Pons (tissue), 1 donor: ENCODE measurements at places on chromosomes 11 and 22.

GRCh38 chr11:74330075-74330858, 18.8 kb upstream of the P4HA3 start:
- DNase-seq: no peak

DNA sequence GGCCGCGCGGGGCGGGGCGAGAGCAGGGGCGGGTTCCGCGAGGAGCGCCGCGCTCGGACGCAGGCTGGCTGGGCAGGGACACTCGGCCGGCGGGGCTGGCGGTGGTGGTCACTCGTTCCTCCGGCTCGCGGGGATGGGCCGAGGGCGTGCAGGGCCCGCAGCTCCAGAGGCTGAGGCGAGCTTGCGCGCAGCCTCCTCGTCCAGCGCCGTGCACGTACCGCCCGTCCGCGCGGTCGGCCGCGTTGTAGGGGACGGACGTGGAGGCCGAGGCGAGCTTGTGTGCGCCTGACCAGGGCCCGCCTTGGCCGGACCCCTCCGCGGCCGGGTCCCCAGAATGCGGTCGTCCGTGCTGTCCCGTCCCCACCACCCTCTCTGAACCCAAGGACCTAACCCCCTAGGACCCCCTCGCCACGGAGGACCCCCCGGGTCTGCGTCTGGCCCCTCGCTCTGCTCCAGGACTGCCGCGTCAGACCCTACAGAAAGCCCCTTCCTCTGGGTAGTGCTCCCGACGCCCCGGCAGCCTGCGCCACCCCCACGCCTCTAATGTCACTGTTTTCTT, 569 bp upstream of the YPEL1 start:
- no peak for DNase-seq

GRCh38 chr11:117843666-117844484, 19.3 kb upstream of the FXYD2 start:
- peak; percentile 61 for DNase-seq

DNA sequence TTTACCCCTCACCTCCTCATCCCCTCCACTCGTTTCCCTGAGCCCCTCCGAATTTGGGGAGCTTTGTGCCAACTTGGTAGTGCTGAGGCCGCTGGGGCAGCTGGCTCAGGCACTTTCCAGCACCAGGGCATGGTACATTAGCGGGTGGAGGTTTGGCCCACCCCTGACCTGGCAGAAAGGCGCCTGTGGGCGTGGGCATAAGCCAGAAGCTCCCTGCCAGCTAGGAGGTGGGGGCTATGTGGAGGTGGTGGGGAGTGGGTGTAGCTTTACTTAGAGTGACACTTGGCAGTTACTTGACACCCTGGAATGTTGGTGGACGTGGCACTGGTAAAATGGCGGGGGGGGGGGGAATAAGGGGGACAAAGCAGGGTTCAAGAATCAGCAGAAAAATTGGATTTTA, 10.3 kb upstream of the IGF2 start:
- DNase-seq: no peak

DNA sequence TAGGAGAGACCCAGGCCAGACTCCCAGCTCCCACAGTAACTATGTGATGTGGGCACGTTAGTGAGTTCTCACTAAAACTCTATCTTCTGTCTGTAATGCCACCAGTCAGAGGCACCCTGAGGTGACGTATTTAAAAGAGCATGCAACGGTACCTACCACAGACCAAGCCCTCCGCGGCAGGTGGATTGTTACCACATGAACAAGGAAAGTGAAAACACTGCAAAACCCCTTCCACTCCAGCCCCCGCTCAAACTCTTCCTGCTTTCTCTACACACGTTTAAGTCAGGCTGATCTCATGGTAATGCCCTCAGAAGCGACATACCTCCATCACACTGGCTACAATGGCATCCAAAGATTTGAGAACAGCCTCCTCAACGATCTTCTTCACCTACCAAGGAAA, 36.7 kb downstream of the SERPIND1 start:
- no peak for DNase-seq

GRCh38 chr11:3087821-3088800, 30.9 kb upstream of the CARS1 start:
- no peak for DNase-seq

DNA sequence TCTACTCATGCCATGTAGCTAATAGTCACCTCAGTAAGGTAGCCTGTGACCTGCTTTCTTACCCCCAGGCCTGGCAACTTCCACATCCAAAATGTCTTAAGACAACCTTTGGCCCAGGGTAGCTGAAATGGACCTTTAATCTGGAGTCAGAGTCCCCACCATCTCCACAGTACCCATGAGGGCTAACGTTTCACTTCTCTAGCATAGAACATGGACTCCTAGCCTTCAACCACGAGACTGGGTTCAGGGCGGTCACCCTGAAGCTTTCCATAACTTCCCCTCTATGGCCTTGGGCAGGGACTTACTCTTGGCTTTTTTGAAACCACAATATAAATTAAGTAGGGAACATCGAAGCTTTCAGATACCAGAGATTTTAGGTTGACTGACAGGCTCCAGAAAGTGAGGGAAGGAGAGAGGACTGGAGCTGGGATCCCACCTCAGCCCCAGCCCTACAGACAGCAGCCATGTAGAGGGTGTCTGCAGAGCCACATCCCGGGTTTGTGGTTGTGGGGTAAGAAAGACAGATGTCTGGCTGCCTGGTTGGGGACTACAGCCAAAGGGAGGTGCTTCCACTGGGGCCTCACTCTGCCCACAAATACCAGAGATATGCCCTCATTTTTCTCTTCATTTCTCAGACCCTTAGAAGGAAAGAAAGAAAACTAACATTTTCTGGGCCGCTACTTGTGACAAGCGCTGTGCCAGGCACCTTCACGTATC, 2.6 kb downstream of the TBC1D10A start:
- DNase-seq: no peak

DNA sequence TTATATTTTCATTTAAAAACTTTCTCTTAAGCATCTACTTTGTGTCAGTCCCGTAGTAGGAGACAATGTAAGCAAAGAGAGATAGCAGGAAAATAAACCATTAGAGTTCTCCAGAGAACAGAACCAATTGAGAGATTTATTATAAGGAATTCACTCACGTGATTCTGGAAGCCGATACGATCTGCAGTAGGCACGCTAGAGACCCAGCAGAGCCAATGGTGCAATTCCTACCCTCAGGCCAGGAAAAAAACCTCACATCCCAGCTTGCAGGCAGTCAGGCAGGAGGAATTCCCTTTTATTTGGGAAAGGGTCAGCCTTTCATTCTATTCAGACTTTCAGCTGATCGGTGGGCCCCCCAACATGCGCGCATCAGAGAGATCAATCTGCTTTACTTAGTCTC, 7.3 kb upstream of the PLEKHA7 start:
- DNase-seq: no peak

- no peak for DNase-seq
Measured at GRCh38 chr11:83725728-83726127, 439.6 kb upstream of the CCDC90B start.

DNA sequence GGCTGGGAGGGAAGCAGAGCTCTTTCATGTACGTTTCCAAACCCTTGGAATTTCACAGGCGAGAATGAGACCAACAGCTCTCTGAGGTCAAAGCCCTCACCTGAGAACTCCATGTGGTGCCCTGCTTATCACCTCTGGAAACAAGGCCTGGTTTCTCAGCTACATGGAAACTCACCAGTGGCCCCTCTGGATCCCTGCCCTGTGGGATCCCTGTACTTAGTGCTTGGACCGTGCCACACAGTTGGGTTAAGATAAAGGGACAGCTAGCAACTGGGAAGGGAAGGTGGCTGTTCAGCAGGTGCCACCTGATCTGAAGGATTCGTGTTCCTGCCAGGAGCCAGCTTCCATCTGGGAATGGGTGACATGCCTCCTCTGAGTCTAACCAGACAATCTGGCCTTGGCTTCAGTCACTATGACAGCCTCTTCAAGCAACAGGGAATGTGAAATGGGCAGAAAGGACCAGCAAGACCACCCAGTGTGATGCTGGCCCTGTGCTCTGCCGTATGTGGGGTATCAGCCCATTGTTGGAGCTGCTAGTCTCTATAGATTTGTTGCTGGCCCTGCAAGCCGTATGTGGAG, 54.3 kb upstream of the BID start:
- no peak for DNase-seq

GRCh38 chr11:2951231-2952110, 22.3 kb upstream of the PHLDA2 start:
- DNase-seq: no peak

- no peak for DNase-seq
Measured at GRCh38 chr11:76408171-76408965, 27.2 kb downstream of the GVQW3 start.

DNA sequence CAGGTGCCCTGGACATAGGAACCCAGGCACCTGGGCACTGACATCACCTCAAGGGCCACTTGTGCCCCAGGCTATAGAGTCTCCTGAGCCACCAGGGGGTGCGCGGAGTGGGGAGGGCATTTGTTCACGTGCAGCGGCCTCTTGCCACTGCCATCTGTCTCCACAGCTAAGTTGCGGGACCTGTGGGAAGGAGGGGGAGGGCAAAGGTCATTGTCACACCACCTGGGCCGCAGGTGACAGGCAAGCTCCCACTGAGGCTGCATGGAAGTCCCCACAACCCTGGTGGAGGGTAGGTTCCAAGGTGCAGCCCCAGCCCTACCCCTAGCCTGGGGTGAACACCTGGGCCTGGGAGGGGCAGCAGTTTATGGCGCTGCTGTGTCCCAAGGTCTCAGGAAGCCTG, 79.5 kb downstream of the PIWIL3 start:
- DNase-seq: no peak

DNA sequence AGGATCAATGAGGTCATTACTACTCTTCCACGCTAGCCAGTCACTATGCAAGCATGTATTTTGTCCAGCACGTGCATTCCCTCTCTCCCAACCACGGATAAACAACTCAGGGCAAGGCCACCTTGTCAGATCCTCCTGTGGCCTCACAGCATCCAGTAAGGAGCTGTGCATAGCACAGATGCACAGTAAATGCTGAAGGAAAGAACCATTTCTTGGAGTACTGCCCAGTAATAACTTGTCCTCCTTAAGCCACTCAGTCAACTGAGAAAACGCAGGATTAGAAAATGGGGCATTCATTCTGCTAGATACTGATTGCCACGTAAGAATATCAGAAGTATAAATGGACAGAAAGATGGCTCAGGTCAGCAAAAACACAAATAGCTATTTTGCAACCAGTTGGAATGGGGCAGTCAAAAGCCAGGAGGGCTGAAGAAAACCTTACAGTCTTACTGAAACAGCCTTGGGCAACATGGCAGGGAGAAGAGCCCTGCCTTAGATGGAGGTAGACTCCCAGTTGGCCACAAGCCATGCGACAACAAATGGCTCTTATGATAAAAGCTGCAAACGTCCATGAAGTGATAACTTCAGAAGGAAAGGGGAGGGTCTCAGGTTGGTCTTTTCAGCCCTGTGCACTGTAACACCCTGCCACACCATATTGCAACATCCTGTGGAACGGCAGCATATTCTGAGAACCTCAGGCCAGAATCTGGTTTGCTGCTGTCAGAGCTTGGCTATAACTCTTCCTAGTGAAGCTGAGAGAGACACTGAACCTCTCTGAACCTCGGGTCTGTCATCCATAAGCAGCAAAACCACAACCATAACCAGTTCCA, 23.0 kb downstream of the PC start:
- no peak for DNase-seq

GRCh38 chr11:128776424-128777284, 82.8 kb downstream of the FLI1 start:
- no peak for DNase-seq

DNA sequence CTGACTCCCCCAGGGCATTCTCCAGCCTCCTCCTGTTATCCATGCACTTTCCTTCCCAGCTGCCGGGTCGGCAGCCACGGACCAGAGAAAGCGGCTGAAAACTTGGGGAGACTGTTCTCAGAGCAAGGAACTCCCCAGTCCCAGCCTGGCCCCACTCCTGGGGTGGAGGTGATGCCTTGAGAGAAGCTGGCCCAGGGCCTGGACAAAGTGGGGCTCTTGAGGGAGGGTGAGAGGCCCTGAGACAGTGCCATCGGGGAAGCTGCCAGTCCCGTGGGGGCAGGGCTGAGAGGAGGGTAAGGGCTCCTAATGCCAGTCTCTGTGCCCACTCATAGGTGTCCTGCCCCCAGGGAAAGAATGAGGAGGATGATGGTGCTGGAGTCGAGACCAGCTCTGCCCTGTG, 53.8 kb downstream of the FLRT1 start:
- DNase-seq: no peak

DNA sequence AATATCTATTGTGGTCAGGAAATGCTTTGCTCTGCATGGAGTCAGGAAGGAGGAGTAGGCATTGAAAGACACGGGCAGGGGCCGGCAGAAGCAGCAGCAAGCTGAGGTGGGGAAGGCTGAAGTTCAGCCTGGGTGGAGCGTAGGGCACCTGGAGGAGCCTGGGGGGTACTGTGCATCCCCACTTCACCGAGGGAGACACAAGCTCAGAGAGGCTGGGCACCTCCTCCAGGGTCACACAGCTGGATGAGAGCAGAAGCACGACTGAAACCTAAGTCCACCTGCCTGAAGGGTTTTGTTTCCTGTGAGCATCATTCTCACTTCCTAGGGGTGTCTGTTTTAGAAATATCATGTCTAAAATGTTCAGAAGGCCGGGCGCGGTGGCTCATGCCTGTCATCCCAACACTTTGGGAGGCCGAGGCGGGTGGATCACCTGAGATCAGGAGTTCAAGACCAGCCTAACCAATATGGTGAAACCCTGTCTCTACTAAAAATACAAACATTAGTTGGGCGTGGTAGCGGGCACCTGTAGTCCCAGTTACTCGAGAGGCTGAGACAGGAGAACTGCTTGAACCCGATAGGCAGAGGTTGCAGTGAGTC, 138.3 kb downstream of the MPPED1 start:
- no peak for DNase-seq

GRCh38 chr11:19091366-19091765, 25.6 kb upstream of the ZDHHC13 start:
- no peak for DNase-seq

GRCh38 chr22:27476729-27477128, 324.8 kb downstream of the MN1 start:
- DNase-seq: no peak

GRCh38 chr11:120558744-120559431, 47.3 kb downstream of the GRIK4 start:
- DNase-seq: no peak

GRCh38 chr11:59666969-59667368, 1.9 kb downstream of the PATL1 start:
- DNase-seq: peak; percentile 7

- DNase-seq: no peak
Measured at GRCh38 chr11:128483211-128483788, 104.1 kb downstream of the ETS1 start.

DNA sequence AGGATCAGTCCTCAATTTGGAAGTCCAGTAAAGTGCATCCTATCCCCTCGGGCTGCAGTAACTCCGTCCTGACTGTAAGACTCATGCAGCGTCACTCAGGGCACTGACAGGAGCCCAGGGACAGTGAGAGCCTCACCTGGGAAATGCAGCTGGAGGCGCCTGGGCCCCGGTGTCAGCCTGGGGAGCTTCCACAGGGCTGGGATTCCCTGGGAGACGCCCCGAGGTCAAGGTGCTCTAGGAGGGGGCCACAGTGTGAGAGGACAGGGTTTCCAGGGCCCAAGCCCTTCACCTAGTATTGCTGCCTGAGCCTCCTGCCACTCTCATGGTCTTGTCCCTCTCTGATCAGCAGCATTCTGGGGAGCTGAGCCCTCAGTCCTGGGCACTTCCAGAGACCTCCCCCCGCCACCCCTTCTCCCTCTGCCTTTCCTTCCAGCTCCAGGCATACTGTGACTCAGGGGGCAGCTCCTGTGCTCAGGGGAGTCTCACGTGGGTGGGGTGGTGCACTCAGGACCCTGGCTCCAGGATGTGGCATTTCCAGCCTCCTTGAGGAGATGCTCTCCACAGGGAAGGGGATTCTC, 99.1 kb upstream of the IGLL5 start:
- DNase-seq: no peak

- DNase-seq: no peak
Measured at GRCh38 chr11:131626788-131627187, 256.4 kb downstream of the NTM start.
